ENCODE measurements at places on chromosomes 1 and 21.

DNA sequence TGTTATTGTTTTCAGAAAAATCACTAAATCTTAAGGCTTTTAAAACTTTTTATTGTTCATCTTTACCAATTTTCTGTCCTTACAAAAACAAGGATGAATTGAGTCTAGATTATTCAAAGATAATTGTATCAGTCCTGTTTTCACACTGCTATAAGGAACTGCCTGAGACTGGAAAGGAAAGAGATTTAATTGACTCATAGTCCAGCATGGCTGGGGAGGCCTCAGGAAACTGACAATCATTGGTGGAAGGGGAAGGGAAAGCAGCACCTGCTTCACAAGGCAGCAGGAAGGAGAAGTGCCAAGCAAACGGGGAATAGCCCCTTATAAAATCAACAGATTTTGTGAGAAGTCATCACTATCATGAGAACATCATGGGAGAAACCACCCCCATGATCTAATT lies 455.6 kb upstream of the ZP4 start:
- no peak for DNase-seq

GRCh38 chr1:41536361-41536802 lies 51.9 kb upstream of the EDN2 start:
- DNase-seq: no peak

GRCh38 chr1:13607002-13607401 lies 23.4 kb downstream of the PDPN start:
- no peak for DNase-seq

- DNase-seq: no peak
Observed at GRCh38 chr1:161261261-161262235, 3.0 kb downstream of the PCP4L1 start.

DNA sequence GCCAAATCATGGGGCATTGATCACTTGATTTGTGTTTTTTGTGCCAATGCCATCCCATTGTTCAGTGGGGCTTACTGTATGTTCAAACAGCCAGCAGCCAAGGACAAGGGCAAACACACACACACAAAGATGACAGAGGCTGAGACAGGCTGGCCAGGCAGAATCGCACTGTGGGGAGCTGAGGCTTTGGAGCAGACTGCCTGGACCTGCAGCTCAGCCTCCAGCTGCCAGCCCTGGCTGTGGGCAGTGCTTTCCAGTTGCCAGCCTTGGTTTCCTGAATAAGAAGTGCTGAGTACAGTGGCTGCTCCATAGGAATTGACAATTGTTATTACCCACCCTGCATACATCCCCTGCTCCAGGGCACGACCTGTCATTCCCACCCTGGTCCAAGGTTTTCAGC lies 16.9 kb upstream of the PCP4 start:
- DNase-seq: no peak
